ENCODE measurements at places on chromosomes 3 and 15.
A peak's percentile ranks its signal among the peaks of the same experiment; 100 is the strongest.

DNA sequence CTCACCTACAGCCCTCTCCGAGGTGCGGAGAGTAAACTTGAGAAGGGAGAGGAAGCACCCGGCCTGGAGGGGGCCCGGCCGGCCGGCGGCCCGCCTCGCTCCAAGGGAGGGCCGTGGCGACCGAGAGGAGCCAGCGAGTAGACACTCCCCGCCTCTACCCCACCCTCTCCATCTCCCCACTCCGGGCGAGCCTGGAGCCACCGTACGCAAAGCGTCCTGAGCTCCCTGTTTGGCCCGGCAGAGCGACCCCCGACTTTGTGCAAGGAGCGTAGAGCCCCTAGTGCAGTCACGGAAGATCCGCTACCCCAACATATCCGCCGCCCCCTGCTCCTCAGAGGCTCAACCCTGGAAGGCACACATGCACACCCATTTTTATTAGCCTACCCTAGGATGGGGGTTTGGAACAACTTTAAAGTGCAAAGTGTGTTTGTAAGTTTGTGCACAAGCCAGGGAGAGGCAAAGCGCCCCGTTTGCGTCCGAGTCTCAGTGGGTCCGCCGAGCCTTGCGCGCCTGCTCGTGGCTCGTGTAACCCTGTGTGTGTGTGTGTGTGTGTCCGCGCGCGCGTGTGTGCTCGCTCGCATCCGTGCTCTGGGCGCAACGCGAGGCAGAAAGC, 508 bp upstream of the SMAD6 start:
- peak; percentile 61 for DNase-seq

- DNase-seq, result peak; percentile 45
Observed at GRCh38 chr3:71926262-71926600, 141.3 kb upstream of the PROK2 start.

DNA sequence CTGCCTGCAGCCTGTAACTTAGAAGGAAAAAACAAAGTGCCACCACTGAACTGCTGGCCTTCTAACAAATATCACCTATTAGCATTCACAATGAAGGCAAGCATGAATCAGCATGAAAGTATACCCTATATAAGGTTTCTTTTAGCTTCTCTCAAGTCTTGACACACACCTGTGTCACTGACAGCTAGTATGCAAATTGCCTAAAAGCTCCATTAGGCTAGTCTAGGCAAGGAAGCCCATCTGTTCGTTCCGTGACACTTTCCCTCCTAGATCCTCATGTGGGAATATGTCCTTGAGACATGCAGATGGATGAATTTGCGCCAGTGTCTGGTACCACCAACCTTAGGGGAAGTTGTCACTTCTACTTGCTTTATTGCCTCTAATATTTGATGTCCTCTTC, 129.3 kb downstream of the RBMS3 start:
- peak; percentile 6 for DNase-seq

DNA sequence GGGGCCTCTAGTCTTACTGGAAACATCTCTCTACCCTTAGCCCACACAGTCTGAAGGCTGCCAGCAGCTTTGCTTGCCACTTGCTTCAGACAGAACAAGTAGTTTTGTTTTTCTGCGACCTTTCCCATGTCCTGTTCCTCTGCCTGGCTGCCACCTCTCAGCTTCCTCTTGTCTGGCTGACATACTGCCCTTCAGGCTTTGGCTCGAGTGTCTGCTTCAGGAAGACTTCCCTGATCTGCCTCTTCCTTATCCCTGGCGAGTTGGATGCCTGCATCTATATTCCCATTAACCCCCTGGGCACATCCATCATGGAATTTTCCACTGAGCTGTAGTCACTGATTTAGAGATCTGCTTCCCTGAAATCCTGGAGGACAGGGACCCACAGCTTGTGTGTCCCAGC, 25.1 kb upstream of the CPNE9 start:
- no peak for DNase-seq

DNA sequence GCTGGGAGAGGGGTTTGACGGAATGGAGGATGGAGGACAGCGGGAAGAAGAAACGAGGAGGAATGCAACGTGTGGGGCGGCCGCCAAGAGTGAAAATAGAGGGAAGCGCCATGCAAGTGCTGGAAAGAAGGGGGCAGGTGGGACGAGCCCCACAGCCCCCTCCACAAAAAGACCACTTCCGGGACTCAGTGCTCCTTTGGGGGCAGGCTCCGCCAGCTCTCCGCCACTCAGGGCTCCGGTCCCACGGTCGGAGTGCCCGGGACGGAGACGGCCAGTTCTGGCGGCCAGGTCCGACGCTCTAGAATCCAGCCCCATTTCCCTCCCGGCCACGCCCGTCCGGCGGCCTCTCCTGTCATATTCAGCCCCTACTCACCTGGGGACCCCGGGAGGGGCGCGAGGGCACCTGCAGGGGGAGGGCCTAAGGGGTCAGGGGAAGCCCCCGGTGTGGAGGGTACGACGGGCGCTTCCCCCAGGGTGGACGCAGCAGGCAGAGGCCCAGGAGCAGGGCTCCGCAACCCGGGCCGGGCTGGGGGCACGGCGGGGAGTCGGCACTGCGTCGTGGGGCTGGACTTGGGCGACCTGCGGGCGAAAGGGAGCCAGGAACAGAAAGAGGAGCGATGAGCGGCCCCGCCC, 25.5 kb upstream of the CSPG4 start:
- DNase-seq, result no peak

DNA sequence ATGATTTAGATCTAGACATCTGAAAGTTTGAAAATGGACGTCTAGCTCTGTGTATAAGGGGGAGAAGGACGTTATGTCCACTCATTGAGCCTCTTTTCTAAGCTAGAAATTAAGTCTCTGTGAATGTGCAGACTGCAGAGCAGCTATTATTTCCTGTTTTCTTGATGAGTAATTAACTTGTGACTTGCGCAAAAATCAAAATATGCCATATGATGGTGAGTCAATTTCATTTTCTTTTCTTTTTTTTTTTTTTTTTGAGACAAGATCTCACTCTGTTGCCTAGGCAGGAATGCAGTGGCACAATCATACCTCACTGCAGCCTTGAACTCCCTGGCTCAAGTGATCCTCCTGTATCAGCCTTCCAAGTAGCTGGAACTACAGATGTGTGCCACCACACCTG, 14.1 kb downstream of the LACTB start:
- DNase-seq, result no peak

GRCh38 chr3:25396686-25397085, 31.4 kb upstream of the RARB start:
- DNase-seq, result no peak

DNA sequence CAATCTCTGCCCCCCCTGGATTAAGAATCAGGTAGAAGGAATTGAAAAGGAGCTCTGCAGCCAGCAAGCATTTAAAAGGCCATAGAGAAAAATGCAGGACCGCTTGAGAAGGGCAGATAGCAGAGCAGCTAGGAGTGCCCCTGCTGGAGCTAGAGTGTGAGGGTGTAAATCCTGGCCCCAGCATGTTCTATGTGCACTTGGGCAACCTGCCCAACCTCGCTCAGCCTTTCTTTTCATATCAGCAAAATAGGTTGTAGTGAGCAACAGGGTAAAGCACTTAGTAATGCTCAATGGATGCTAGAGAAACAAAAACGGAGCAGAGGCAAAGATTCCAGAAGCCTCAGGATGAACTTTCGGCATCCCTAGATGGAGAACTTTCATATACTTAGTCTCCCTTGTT, 25.0 kb upstream of the THBS1 start:
- no peak for DNase-seq

GRCh38 chr3:123039178-123039577, 11.6 kb upstream of the SEMA5B start:
- no peak for DNase-seq

All from GM13977 (cell line).